ENCODE measurements at places on chromosomes 7 and 10. TPM values are rescaled to one million over a fixed set of nuclear protein-coding genes. Genes with fewer than 3 reads are reported as not detected.

Gene NAT16
- not detected for total RNA-seq

Gene PLEKHS1
- total RNA-seq, result not detected

- DNase-seq, result no peak
These were observed 23.3 kb upstream of the ZNF282 start for GRCh38 chr7:149171892-149172533.

Gene FFAR4
- total RNA-seq, result 1.5 TPM

Gene PPP2R2D
- total RNA-seq, result 49.4 TPM

All from vagina (tissue), 2 donors.